Adrenal gland (tissue), 19 donors: ENCODE measurements at places on chromosomes 13 and 19.
A peak's percentile ranks its signal among the peaks of the same experiment; 100 is the strongest.

DNA sequence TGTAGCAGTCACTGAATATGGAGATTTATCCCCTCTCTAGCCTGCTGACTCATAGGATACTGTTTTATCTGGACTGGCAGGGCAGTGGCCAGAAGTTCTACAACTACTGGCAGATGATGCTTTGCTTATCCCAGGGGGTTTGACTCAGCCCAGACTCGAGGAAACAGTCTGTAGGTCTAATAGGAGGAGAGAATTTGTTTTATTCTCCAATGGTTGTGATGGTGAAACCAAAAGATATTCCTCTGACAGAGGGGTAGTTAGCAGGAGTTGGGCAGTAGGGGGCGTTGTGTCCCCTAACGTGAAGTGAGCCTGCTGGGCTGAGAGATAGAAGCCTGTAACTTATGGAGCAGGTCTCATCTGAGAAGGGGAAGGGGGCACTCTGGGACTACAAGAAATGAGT lies 74.9 kb downstream of the WTIP start:
- no peak for DNase-seq

GRCh38 chr19:6362351-6362801 lies 1.0 kb downstream of the CLPP start:
- no peak for DNase-seq

GRCh38 chr13:109465148-109465547 lies 321.2 kb downstream of the IRS2 start:
- no peak for DNase-seq

DNA sequence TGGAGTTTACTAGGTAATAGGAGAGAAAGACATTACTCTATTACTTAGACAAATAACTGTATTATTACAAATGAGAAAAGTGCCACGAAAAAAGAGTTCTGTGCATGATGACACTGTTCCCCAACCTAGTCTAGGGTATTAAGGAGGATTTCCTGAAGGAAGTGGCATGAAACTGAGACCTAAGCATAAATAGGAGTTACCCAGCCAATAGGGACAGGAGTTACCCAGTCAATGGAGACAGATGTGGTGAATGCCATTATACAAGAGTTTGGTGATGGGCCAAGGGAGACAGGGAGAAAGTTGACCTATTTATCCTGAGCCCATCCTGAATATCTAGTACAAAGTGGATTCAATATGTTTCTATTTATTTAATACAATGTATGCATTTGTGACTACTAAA lies 65.4 kb downstream of the KL start:
- no peak for DNase-seq

GRCh38 chr13:110136660-110137585 lies 170.0 kb downstream of the COL4A1 start:
- DNase-seq = no peak

- DNase-seq = no peak
Measured at GRCh38 chr19:10885201-10886169, 14.1 kb downstream of the CARM1 start.

DNA sequence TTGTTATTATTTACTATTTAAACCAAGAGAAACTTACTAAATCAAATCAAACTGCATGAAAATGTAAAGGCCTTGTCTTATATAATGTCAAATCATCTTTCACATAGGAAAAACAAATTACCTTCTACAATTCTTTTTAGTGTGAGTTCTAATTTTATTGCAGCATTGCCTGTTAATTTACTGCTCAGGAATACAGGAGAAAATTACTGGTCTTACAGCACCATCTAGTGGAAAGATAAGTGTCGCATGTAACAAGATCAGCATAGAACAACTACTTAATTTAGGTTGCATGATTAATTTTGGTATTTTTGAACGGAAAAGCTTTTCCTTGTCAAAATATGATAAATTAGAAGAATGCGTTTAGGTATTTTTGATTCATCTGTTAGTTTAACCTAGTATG lies 502.7 kb downstream of the UQCRFS1 start:
- no peak for DNase-seq

DNA sequence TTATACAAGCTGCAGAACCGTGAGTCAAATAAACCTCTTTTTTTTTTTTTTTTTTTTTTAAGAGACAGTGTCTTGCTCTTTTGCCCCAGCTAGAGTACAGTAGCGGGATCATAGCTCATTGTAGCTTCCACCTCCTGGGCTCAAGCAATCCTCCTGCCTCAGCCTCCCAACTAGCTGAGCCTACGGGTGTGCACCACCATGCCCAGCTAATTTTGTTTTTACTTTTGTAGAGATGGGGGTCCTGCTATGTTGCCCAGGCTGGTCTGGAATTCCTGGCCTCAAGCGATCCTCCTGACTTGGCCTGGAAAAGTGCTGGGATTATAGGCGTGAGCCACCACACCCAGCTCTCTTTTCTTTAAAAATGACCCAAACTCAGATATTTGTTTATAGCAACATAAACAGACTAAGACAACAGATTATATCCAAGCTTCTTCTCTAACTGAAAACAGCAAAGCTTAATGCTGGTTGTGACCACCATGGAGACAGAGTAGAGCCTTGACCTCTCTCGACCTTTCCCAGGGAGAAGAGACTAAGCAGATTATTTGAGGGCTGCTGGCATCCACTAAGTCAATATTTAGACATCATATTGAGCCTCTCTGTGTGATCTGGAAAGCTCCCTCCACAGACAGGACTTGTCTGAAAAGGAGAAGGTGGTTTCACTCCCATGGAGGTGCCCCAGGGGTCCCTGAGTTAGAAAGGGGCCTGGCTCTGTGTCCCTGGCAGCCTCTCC lies 150.0 kb downstream of the KCTD15 start:
- DNase-seq = no peak

- DNase-seq = no peak
Measured at GRCh38 chr19:31616031-31616430, 266.8 kb upstream of the TSHZ3 start.

GRCh38 chr19:2214251-2214650 lies 21.9 kb downstream of the PLEKHJ1 start:
- DNase-seq = no peak

GRCh38 chr13:95918860-95919259 lies 134.3 kb downstream of the UGGT2 start:
- DNase-seq = no peak

DNA sequence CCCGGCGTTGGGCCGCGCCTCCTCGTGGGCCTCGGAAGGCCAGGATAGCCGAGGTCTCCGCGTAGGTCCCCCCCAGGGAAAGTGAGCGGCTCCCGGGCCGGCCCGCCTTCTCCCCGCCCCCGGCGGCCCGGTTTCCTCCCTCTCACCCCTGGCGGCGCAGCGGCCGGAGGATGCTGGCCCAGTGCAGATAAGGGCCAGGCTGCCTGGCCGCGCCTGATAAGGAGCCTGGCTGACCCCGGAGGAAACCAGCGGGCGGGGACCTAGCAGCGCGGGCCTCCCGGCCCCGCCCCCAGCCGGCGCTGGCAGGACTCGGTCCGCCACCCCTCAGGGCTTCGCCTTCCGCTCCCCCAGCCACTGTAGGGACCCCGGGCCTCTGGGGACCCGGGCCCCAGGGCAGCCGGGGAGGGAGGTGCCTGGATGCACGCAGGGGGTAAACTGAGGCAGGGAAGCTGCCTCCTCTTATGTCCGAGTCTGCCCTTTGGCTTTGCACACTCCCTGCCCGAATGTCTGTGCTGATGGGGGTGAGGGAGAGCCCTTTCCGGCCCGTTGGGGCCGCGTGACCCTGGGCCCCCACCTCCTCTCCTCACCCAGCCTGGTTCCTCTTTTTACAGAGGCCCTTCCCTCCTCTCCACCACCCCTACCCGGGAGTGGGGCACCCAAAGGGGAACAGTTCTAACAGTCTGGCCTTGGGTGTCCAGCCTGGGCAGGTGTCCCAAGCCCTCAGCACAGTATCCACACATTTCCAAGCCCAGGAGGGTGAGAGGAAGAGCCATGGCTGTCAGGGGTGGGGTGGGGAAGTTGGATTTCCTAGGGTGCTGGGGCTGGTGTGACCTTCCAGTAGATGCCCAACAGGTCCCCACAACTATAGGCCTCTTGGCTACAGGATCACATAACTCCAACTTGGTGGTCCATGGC lies at the start of gene LYL1:
Gene LYL1, minus strand, starts transcription at position 193 of the 915 bp plus-strand sequence. CDS start 1,687 bp downstream, outside the sequence.
- peak; percentile 77 for DNase-seq

DNA sequence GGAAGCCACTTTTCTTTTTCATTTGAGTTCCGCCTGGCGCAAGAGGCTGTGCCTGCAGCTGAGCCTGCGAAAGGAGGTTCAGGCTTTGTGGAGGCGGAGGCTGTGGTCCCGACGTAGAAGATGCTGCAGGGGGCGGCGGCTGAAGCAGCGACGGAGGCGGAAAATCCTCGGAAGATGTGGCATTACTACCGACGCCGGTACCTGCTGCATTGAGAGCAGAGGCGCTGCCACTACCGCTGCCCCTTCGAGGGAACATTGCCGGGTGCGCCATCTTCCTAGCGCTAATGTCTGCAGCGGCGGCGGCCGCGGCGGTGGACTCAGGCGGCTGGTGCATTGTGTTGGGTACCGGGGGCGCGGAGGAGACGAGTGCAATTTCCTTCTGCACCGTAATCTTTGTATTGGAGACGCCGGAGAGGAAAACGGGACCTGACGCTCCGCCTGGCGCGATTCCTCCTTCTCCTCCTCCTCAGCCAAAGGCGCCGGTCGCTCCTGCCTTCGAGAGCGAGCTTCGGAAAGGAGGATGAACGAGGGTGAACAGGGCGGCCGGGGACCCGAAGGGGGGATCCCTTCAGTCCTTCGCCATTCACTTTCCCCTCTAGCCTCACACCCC lies at the start of gene TSC22D1:
Gene TSC22D1, minus strand, starts transcription at position 590 of the 610 bp plus-strand sequence. Its CDS starts 256 bp downstream, at position 334.
- peak; percentile 36 for DNase-seq

GRCh38 chr19:31529121-31529520 lies 179.9 kb upstream of the TSHZ3 start:
- DNase-seq = no peak

GRCh38 chr19:377801-378581 lies 31.0 kb downstream of the C2CD4C start:
- no peak for DNase-seq

DNA sequence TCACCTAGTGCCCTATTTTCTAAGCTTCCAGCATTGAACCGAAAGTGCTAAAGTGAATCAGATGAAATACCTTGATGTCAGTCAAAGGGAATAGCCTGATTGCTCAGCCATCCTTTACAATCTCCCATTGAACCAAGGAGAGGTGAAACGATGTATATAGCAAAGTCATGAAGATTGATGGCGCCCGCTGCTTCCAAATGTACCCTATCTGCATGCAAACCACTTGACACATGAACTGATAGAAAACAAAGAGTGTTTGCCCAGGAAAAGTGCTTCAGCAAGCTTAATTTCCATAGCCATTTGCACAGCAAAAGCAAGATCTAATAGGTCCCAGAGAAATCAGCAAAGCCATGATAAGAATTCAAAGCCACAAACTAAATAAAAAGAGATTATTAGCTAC lies 624.9 kb upstream of the PCDH9 start:
- DNase-seq = no peak

DNA sequence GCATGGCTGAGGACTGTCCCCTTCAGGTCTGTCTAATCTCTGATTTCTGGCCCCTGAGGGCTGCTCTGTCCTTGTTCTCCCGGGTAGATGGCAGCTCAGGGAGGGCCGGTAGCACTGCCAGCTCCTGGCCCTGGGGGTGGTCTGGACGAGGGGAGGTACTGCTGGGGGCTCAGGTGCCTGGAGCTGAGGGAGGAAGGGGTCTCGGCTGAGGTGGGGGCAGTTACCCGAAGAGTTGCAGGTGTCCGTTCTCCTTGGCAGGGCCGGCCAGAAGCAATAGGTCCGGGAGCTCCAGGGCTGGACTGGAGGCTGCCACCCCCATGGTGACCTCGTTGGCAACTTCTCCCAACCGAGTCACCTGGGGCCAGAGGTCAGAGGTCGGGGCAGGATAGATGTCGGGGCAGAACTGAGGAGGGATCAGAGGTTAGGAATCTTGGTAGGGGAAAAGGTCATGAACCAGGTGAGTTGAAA lies 1.2 kb upstream of the EMC10 start:
- no peak for DNase-seq

DNA sequence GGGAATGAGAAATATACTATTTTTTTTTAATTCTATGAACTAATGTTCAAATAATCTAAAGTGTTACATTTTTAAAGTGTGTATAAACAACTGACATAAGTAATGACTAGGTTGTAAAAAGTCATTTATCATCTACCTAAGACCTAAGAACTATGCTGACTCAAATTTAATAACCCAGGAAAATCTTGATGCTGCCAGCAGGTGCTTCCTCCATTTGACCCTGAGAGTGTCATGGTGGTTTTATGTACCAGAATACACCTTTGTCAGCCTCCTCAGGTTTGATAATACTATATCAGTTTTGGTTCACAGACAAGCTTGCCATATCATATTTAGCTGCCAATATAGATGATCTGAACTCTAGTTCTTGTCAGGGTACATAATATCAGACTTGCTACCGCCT lies 1151.2 kb downstream of the PCDH17 start:
- DNase-seq = no peak

DNA sequence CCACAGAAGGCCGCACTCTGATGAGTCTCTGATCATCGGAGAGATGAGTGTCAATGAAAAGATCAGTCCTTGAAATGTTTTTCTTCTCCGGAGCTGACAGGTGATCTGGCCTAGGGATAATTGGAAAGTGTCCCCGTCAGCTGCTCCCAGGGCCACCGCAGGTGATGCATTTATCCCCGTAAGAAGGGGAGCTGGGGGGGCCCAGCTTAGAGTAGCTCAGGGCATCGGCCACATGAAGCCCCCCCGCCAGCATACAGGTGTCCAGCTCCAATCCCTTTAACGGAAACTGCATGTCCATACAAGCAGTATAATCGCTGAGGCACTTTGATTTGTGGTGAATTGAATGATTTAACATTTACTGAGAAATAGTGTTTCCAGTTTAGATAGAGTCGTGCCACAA lies 27.7 kb downstream of the ATP4B start:
- DNase-seq = no peak

DNA sequence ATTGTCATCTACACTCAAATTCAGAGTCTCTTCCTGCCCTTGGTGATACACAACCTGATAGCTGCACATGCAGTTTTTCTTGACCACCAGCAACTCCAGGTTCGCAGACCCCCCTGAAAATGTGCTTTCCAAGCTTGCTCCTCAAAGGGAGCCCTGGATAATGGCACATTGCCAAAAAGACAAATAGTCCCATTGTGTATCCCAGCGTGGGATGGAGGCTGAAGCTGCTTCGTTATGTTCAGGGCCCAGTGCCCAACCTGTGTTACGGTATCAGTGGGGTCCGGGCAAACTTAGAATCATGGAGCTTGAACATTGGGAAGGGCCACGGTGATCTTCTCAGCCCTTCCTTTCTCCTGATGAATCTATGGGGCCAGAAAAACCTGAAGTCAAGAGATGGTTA lies 173.0 kb downstream of the TEX29 start:
- no peak for DNase-seq

- DNase-seq = no peak
Measured at GRCh38 chr13:108902405-108903155, 273.2 kb downstream of the MYO16 start.

GRCh38 chr19:35168196-35168595 lies 13.7 kb downstream of the FXYD5 start:
- no peak for DNase-seq

- DNase-seq = no peak
Measured at GRCh38 chr19:40872209-40872608, 9.8 kb downstream of the CYP2A7 start.
